Suprapubic skin (tissue), 4 donors: ENCODE measurements at places on chromosomes 1 and 21.

- no peak for DNase-seq
These were observed 9.1 kb upstream of the AK2 start for GRCh38 chr1:33045814-33046213.

GRCh38 chr21:39612233-39613040 is at the start of gene B3GALT5:
B3GALT5 (plus strand) TSS chr21:39612940; CDS start chr21:39660560, 47,620 bp downstream.
- no peak for DNase-seq

DNA sequence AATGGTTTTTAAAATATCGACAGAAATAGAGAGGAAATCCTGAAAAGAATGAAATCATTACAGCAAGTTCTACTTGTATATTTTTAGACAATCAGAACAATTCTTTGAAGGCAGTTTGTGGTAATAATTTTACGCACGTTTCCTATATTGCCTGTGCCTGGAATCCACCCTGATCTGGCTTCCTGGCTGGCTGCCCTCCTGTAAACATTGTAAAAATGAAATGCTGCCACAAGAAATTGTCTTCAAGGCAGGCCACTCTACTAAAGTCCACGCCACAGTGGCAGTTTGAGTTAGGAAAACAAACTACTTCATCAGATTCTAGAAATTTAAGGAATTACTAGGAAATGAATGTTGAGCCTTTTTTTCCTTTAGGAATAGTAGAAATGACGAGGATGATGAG is 454.5 kb upstream of the NR5A2 start:
- DNase-seq: no peak

GRCh38 chr1:37858931-37859506 is 373 bp downstream of the MTF1 start:
- no peak for DNase-seq

GRCh38 chr21:42583477-42584295 is 69.7 kb upstream of the PDE9A start:
- DNase-seq: peak; percentile 73

- DNase-seq: no peak
These were observed 144.0 kb upstream of the ADGRL4 start for GRCh38 chr1:79150576-79150975.

- DNase-seq: no peak
These were observed 57.9 kb downstream of the RASAL2 start for GRCh38 chr1:178151831-178152230.

DNA sequence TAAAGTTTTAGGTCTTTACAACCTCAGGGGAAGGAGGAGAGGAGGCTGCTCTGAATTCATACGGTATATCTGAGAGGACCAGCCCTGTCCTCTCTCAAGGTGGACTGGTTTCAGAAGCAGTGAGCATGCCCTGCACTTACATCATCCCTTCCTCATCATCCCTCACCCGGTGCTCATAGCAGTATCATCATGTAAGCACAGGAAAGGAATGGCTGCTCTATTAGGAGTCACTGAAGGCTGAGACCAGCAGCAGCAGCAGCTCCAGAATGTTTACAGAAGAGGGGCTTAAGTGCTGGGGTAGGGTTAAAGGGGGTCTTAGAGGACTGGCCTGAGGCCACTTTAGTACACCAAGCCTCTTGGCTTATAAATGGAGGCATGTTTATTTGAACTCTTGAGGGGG is 185.9 kb downstream of the AK5 start:
- DNase-seq: no peak

DNA sequence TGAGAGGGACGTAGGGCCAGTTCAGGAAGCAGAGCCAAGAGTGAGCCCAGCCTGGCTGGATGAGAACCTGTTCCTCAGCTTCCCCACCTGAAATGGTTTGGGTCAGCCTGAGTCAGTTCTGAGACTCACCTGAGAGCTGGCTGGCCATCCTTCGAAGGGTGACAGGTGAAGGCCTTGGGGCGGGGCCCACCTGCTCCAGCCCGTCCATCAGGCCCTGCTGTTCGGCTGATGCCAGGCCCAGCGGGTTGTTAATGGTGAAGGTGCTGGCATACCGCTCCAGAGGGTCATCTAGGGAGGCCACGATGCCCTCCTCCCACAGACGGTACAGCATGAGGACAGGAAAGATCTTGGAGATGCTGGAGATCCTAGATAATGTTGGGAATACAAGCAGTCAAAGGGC is 14.1 kb downstream of the LACTBL1 start:
- no peak for DNase-seq

DNA sequence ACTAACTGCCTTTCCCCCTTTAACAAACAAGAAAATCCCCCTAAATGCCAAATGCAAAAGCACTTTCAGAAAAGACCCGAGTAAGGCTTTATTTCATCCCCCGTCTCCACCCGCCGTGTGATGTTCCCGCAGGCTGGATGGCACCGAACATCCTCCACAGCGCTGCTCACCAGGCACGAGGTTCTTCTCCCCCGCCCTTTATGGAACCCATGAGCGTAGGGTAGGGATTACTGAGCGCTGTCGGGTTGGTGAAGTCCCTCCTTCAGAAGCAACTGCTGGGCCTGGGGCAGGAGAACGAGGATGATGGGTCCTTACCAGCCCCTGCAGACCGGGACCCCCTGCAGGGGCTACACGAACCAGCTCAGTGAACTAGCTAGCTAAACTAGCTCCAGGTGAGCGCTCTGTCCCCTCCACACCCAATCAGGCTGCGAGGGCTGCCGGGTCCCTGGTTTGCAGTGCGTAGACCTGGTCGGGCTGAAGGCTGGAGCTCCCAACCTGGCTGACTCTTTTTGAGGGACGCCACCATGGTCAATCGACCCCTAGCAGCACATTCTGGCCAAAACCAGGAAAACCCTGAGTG is 80.4 kb downstream of the ITPKB start:
- DNase-seq: no peak

GRCh38 chr1:175353066-175353465 is 160.5 kb upstream of the KIAA0040 start:
- DNase-seq: no peak

- DNase-seq: no peak
These were observed 94.2 kb downstream of the PHTF1 start for GRCh38 chr1:113665071-113665470.

DNA sequence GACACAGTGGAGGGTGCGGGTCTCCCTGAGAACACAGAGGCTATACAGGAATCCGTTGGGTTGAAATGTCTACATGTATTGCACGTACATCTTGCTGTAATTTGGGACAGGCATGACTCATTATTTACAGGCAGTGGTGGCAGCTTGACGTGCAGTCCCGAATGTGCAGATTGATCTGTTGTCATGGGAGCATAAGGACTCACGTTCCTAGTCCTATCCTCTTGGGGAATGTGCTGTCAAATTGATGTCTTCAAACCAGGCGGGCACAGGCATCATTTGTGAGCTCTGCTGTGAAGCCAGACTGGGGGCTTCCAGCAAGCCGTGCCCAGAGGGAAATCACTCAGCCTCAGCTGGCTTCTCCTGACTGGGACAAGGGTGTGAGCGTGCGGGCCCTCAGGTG is 40.5 kb downstream of the S100B start:
- no peak for DNase-seq

DNA sequence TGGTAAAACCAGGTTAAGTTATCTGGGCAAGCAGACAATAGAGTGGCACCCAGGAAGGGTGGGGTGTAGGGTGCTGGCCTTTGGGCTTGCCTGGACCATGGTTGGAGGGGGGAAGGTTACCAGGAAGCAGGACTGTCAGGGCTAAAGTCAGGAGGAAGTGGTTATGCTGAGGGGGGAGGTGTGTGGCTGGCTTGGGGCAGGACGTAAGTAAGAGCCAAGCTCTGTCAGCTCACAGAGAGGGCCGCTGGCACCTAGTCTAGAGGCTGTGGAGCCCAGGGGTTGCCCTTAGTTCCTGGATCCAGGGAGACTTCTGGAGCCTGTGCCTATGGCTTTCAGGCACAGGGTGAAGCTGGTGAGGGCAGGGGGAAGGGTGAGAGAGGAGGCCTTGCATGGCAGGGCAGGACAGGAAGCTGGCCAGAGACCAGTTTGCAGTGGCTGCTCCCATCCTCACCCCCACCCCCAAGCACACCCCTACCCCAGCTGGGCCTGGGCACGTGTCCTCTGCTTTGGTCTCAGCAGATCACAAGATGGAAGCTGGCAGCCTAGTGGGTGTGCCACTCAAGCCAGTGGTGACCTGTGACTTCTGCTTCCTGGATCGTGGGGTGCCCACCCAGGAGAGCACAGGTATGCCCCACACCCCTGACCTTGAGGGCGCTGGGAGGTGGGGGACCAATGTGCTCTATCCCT is 20.5 kb upstream of the SMYD3 start:
- no peak for DNase-seq

DNA sequence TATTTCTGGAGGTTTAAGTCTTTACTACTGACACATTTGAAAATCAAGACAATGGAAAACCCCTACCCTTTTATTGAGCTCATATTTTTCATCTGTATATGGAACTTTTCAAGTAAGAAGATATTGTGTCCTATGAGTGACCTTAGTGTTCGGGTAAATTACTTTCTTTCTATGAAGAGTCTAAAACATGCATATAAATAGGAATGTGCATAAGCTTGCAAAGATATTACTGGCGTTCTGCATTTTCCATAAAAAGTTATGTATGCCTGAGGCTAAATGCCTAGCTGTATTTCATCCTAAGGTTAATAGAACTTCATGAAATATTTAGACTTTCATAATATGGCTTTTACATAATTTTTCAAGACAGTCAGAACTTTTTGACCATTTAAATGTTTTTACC is 495.8 kb upstream of the ADAMTS5 start:
- no peak for DNase-seq

- DNase-seq: no peak
These were observed 5.8 kb downstream of the RNF207 start for GRCh38 chr1:6211731-6212130.

DNA sequence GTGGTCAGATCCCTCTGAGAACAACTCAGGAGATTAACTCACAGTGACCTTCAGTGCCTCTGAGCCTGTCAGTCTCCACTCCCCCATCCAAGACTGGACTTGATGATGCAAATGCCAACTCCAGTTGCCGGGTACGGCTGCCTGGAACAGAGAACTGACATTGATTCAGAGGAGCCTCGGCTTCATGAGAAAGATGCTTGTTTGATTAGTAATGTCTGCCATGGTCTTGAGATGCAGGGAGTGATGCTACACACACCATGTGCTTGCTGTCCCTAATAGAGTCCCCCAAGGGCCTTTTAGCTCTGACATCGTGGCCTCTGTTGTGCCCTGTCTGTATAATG is 51.8 kb upstream of the LRP8 start:
- DNase-seq: no peak

GRCh38 chr1:67522001-67522441 is 91.8 kb upstream of the SERBP1 start:
- DNase-seq: no peak

GRCh38 chr1:66365635-66366034 is 168.3 kb upstream of the SGIP1 start:
- DNase-seq: no peak

GRCh38 chr1:228664399-228664914 is 70.8 kb upstream of the RHOU start:
- peak; percentile 88 for DNase-seq

GRCh38 chr1:234486858-234487840 is 8.2 kb upstream of the TARBP1 start:
- DNase-seq: no peak

DNA sequence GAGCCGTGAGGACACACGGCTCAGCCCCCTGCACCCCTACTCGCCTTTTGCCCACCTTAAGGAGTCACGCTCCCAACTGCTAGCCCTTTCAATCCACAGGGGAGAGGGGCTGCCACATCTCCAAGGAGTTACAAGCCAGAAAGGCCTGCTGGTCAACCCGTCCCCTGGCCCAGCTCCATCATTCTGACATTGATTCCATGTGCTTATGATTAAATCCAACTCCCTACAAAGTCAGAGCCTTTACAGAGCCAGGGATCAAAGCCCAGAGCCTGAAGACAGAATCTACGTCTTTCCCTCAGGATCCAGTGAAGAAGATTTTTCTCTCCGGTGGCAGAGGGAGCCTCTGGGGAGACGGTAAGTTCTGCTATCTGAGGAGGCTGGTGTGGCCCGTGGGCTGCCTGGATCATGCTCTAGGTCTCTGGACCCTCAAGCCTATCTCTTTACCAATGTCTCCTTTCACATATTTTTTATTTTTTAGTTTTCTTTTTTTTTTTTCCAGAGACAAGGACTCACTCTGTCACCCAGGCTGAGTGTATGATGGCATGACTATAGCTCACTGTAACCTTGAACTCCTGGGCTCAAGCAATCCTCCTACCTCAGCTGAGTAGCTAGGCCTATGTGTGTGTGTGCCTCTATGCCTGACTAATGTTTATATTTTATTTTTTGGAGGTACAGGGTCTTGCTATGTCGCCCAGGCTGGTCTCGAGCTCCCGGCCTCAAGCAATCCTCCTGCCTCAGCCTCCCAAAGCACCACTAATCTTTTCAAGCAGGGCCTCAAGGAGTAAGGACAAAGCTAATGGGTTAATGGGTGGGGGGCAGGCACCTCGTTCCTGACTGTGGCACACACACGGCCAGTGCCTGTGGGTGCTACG is 61.3 kb downstream of the SLC66A1 start:
- no peak for DNase-seq

GRCh38 chr21:18602711-18603110 is 199.1 kb upstream of the TMPRSS15 start:
- DNase-seq: no peak

DNA sequence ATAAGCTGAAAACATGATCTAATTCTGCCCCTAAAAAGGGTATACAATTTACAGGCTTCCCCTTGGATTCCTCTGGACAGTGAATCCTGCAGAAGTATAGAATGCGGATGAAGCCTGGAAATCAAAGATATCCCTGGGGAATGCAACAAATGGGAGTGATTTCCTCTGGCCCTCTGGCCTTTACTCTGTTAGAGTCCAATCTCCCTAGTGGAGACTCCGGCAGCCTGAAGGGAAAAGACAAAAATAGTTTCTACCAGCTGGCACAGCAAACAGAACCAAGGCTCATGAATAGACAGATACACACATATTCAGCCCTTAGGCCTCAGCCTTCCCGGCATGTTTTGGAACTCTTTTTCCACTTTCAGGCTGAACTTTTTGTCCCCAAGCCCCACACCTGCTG is 3.9 kb upstream of the LRRC52 start:
- DNase-seq: no peak

- no peak for DNase-seq
These were observed 591.8 kb downstream of the ADGRL2 start for GRCh38 chr1:82392513-82392912.

DNA sequence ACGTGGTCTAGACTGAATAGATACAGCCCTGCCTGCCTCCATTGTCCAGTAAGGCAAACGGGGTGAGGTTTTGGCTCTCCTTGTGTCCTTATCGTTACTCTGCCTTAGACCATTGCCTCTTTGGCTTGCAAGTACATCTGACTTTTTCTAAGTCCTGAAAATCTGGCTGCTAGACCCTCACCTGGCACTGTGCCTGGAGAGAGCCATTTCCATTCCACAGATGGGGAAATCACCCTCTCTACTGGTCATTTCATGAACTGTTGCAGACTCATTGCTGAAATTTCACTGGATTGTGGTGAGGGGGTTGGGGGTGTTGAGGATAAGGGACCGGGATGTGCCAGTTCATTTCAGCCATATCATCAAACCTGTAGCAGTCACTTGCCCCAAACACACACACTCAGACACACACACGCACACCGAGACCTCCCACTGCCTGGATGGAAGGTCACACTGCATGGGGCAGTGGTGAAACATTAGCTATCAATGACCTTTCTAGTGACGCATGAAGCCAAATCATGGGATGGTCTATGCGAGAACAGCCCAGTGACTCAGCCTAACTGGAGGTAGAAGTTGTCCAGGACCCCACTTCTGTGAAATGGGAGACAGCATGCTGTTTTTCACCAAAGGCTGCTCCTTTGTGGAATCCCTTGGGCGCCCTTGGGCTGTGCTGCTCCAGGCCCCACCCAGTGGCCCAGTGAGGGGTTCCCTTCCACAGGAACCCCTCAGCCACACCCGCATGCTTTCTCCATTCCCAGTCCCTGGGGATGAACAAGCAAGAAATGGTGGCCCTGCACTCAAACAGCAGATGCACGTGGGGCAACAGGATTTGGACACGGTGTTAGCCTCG is 34.9 kb upstream of the VASH2 start:
- DNase-seq: no peak

- DNase-seq: peak; percentile 65
These were observed 15.6 kb downstream of the TNNT2 start for GRCh38 chr1:201361652-201362504.
